ENCODE measurements at places on chromosomes 1 and 21.

GRCh38 chr1:57109883-57110282, 144.1 kb upstream of the C8B start:
- DNase-seq = no peak
- H3K27me3 ChIP-seq = peaks cover 13% of the 10 kb centered on the region
- peaks cover 1% of the 10 kb centered on the region for H3K4me1 ChIP-seq
- no peak overlapping the region for H3K27ac ChIP-seq
- H3K4me3 ChIP-seq = no peak overlapping the region
- H3K36me3 ChIP-seq = no peaks in the 10 kb centered on the region

DNA sequence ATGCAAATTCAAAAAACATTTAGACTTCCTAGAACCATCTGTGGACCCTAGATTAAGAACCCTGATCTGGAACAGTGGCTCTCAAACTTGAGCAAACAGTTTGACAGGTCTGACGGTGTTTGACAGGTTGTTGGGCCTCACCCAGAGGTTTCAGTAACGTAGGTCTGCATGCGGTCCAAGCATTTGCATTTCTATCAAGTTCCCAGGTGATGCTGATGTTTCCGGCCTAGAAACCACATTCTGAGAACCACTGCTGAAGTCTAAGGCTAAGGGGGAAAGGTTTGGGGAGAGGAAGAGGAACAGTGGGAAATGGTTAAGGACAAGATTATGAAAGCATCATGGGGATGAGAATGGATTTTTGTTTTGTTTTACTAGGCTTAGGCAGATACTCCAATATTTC, 48.6 kb downstream of the MDM4 start:
- no peak for DNase-seq
- H3K27me3 ChIP-seq = no peaks in the 10 kb centered on the region

DNA sequence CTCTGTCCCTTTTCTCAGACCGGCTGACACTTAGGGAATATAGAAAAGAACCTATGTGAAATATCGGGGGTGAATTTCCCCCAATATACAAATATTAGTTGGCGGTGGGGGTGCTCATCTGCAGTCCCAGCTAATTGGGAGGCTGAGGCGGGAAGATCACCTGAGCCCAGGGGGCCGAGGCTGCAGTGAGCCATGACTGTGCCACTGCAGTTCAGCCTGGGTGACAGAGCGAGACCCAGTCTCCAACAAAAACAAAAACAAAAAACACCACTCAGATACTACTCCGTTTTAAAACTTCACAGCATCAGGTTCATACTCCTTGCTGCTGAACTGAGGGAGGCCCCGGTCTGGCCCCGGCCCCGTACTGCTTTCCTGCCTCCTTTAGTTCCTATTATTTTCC, 5.9 kb upstream of the EXOSC10 start:
- no peaks in the 10 kb centered on the region for H3K4me1 ChIP-seq
- H3K36me3 ChIP-seq = peaks cover 24% of the 10 kb centered on the region
- no peak overlapping the region for H3K4me3 ChIP-seq
- H3K27ac ChIP-seq = no peak overlapping the region

DNA sequence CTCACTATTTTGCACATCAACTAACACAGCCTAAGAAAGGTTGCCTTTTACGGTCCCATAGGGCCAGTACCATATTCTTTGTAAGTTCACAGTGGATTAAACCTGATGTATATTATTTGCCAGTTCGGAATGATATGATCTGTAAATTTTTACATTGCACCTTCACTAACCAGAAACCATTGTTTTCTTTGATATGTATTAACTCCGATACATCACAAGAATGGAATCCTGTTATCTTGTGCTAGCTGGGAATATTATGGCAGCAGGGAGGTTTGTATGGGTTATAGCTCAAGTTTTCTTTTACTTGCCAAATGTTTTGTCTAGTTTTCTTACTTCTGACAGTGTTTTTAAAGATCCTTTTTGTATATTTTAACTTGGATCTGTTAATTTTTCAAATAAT, 51.4 kb upstream of the S1PR1 start:
- no peaks in the 10 kb centered on the region for H3K27me3 ChIP-seq
- no peak overlapping the region for H3K4me3 ChIP-seq
- peaks cover 19% of the 10 kb centered on the region for H3K4me1 ChIP-seq

DNA sequence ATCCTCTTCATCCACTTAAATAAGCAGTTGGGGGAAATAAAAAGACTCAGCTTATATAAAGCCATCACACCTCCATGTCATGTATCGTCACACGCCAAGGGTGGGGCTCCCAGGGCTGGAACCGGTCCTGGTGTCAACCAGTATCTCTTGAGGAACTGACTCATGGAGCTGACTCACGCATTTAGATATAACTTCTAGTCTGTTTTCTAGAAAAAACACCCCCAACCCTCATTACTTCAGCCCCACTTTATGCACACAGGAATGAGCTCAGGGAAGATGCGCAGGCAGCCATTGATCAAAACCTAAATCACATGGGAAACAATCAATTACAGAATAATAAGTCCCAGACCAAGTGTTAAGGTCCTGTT, 6.9 kb upstream of the IL22RA1 start:
- H3K36me3 ChIP-seq = no peaks in the 10 kb centered on the region
- peaks cover 42% of the 10 kb centered on the region for H3K4me1 ChIP-seq
- no peak for DNase-seq
- H3K27me3 ChIP-seq = no peaks in the 10 kb centered on the region
- peak overlapping the region; percentile 59 for H3K4me3 ChIP-seq

DNA sequence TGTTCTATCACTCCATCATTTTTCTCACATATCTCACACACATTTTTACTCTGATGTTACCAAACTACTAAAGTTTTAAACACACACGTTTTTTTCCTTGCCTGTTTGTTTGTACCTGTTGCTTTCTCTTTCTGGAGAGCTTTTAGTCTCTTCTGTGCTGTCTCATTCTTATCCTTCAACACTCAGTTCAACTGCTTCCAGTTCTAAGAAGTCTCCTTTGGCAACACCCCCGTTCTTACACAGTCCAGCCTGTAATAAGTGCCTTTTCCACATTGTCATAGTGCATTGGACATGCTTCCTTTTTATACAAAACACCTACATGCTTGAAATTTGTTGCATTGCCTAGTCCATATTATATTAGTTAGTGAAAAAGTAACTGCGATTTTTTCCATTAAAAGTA, 360.2 kb upstream of the BRINP3 start:
- H3K4me3 ChIP-seq = no peak overlapping the region
- H3K27me3 ChIP-seq = peaks cover 1% of the 10 kb centered on the region
- no peaks in the 10 kb centered on the region for H3K4me1 ChIP-seq
- no peak overlapping the region for H3K27ac ChIP-seq
- H3K36me3 ChIP-seq = no peaks in the 10 kb centered on the region
- no peak for DNase-seq

- no peaks in the 10 kb centered on the region for H3K36me3 ChIP-seq
- H3K4me3 ChIP-seq = no peak overlapping the region
- H3K27ac ChIP-seq = no peak overlapping the region
- H3K4me1 ChIP-seq = no peaks in the 10 kb centered on the region
- no peak for DNase-seq
These were observed 9.2 kb upstream of the ITPKB start for GRCh38 chr1:226748306-226748705.

DNA sequence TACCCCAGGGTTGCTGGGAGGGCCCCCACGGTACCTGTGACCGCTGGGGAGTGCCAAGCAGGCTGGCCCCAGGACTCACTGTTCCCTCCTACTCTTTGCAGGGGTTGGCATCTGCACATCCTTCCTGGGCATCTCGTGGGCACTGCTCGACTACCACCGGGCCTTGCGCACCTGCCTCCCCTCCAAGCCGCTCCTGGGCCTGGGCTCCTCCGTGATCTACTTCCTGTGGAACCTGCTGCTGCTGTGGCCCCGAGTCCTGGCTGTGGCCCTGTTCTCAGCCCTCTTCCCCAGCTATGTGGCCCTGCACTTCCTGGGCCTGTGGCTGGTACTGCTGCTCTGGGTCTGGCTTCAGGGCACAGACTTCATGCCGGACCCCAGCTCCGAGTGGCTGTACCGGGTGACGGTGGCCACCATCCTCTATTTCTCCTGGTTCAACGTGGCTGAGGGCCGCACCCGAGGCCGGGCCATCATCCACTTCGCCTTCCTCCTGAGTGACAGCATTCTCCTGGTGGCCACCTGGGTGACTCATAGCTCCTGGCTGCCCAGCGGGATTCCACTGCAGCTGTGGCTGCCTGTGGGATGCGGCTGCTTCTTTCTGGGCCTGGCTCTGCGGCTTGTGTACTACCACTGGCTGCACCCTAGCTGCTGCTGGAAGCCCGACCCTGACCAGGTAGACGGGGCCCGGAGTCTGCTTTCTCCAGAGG, 6.8 kb downstream of the XKR8 start:
- H3K4me1 ChIP-seq = peaks cover 4% of the 10 kb centered on the region
- no peaks in the 10 kb centered on the region for H3K27me3 ChIP-seq
- no peak overlapping the region for H3K4me3 ChIP-seq
- H3K36me3 ChIP-seq = peaks cover 17% of the 10 kb centered on the region
- no peak for DNase-seq
- no peak overlapping the region for H3K27ac ChIP-seq

DNA sequence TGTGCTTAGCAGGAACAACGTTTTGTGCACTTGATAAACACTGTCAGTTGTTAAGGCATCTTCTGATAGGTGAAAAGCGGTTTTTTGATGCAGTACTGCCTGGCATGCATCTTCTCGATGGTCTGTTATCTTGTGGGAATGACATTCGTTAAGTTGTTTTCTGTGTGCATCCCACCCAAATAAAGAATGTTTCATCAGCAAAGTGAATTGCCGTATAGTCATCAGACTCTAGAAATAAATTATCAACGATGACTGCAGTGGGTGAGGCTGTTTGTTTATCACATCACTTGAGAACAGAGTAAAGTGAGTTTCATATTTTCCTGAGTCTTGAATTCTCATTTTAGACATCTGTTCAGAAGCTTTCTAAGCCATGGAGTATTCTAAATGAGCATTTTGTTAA, 34.1 kb downstream of the NFIA start:
- H3K27ac ChIP-seq = peak overlapping the region; percentile 90
- DNase-seq = no peak
- H3K4me1 ChIP-seq = peaks cover 62% of the 10 kb centered on the region
- no peak overlapping the region for H3K4me3 ChIP-seq
- peaks cover 15% of the 10 kb centered on the region for H3K36me3 ChIP-seq

- peaks cover 7% of the 10 kb centered on the region for H3K27me3 ChIP-seq
- no peak for DNase-seq
- H3K4me3 ChIP-seq = no peak overlapping the region
- no peaks in the 10 kb centered on the region for H3K36me3 ChIP-seq
- peaks cover 15% of the 10 kb centered on the region for H3K4me1 ChIP-seq
- peak overlapping the region; percentile 50 for H3K27ac ChIP-seq
These were observed 58.7 kb downstream of the PRDM16 start for GRCh38 chr1:3127738-3128137.

- no peak for DNase-seq
- no peak overlapping the region for H3K4me3 ChIP-seq
- H3K36me3 ChIP-seq = peaks cover 23% of the 10 kb centered on the region
- no peak overlapping the region for H3K27ac ChIP-seq
- H3K4me1 ChIP-seq = peaks cover 21% of the 10 kb centered on the region
- no peaks in the 10 kb centered on the region for H3K27me3 ChIP-seq
These were observed 39.7 kb downstream of the NIPAL3 start for GRCh38 chr1:24455272-24455671.

GRCh38 chr21:39119891-39120290, 63.4 kb downstream of the PSMG1 start:
- no peak overlapping the region for H3K4me3 ChIP-seq
- no peak overlapping the region for H3K27ac ChIP-seq
- no peaks in the 10 kb centered on the region for H3K4me1 ChIP-seq
- no peak for DNase-seq
- peaks cover 2% of the 10 kb centered on the region for H3K36me3 ChIP-seq

DNA sequence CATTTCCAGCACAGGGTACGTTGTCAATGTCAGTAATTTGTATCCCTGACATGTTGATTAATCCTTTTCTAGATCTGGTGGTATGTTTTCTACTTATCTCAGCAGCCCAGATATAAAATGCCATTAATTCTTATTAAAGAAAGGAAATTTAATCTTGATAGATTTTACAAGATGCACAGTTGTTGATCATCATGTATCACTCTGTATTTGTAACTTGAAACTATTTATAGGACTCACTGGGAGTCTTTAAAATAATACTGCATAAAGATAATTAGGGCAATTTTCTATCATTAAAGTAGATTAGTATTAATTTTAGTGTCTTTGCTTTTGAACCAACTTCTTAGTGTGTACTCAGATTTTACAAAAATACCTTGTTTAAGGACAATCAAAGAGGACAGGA, 84.9 kb downstream of the GREM2 start:
- H3K4me3 ChIP-seq = no peak overlapping the region
- peaks cover 8% of the 10 kb centered on the region for H3K27me3 ChIP-seq
- H3K4me1 ChIP-seq = peaks cover 10% of the 10 kb centered on the region
- no peaks in the 10 kb centered on the region for H3K36me3 ChIP-seq

DNA sequence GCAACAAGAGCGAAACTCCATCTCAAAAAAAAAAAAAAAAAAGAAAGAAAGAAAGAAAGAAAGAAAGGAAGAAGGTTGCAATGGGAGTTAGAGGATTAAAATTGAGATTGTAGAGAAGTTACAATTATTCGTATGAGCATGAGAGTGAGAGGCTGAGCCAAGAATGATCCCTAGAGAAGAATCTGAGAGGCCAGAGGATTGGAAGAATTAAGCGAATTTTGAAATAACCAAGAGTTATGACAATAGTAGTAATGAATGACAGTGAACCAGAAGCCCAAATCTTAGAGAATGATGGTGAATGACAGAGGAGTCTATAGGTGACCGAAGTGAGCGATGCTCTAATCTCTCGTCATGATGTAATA, 369 bp upstream of the ZYG11B start:
- peak overlapping the region; percentile 18 for H3K27ac ChIP-seq
- no peaks in the 10 kb centered on the region for H3K36me3 ChIP-seq
- H3K4me1 ChIP-seq = peaks cover 22% of the 10 kb centered on the region
- no peaks in the 10 kb centered on the region for H3K27me3 ChIP-seq
